ENCODE measurements at places on chromosomes 7 and 10. TPM values are rescaled to one million over a fixed set of nuclear protein-coding genes. Genes with fewer than 3 reads are reported as not detected.
A peak's percentile ranks its signal among the peaks of the same experiment; 100 is the strongest.

GRCh38 chr7:99457650-99458493, 8.1 kb downstream of the ATP5MF start:
- no peak overlapping the region for H3K4me3 ChIP-seq
- H3K27ac ChIP-seq = no peak overlapping the region
- H3K27me3 ChIP-seq = no peaks in the 10 kb centered on the region
- H3K36me3 ChIP-seq = peaks cover 32% of the 10 kb centered on the region
- no peak for DNase-seq
- H3K4me1 ChIP-seq = no peaks in the 10 kb centered on the region

DNA sequence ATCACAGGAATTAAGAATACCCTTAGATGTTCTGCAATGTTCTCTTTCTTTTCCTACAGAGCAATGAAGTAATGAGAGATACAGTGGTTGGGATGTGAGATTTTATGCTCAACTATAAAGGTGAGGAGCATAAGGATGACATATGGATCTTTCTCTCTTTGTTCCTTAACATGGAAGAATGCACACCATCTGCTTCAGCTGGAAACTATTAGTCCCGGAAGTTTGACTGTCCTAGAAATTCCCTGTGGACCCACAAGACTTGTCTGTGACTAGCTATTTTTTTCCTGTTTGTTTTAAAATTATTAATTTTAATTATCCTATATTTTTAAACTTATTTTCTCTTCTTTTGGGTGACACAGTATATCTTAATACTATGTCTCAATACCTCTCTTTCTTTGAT, 80.2 kb downstream of the DKK1 start:
- DNase-seq = no peak
- no peaks in the 10 kb centered on the region for H3K4me1 ChIP-seq
- H3K4me3 ChIP-seq = no peak overlapping the region
- no peak overlapping the region for H3K27ac ChIP-seq

DNA sequence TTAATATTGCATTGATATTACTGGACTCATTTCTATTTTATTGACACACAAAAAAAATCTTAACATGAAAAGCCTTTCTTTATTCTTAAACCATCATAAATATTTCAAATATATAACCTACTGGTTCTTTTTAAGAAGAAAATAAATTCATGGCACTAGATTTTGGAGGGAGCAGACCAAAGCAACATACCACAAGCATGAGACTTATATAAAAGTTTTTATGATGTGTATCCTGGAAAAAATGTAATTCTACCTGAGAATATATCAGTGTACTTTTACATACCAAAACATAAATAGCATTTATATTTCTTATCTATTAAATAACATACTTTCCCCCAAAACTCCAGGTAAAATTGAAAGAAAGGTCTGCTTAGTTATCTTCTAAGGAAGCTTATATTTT, 508.2 kb upstream of the SEMA3D start:
- no peak overlapping the region for H3K27ac ChIP-seq
- no peak for DNase-seq
- no peaks in the 10 kb centered on the region for H3K4me1 ChIP-seq
- H3K36me3 ChIP-seq = no peaks in the 10 kb centered on the region
- no peak overlapping the region for H3K4me3 ChIP-seq
- H3K27me3 ChIP-seq = no peaks in the 10 kb centered on the region

DNA sequence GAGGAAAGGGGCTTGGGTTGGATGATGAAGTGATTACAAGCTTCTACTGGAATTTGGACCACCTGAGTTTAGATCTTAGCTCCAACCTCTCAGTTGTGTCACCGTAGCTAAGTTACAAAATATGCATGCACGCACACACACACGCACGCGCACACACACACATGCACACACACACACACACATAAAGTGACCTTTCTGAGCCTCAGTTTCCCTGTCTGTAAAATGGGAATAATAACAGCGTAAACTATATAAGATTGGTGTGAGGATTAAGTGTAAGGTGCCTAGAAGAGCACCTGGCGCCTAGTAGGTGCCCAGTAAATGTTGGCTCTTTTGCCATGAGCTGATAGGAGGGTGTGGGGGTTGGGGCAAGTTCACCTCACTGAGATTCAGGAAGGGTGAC, 12.6 kb upstream of the AQP1 start:
- no peak for DNase-seq
- H3K4me3 ChIP-seq = no peak overlapping the region
- H3K4me1 ChIP-seq = no peaks in the 10 kb centered on the region
- H3K27me3 ChIP-seq = peaks cover 19% of the 10 kb centered on the region
- no peak overlapping the region for H3K27ac ChIP-seq

- peak; percentile 60 for DNase-seq
- no peaks in the 10 kb centered on the region for H3K27me3 ChIP-seq
- peaks cover 31% of the 10 kb centered on the region for H3K4me1 ChIP-seq
- H3K4me3 ChIP-seq = no peak overlapping the region
Measured at GRCh38 chr10:73886085-73886529, 11.8 kb upstream of the CAMK2G start.

- H3K4me1 ChIP-seq = peaks cover 11% of the 10 kb centered on the region
- no peak overlapping the region for H3K4me3 ChIP-seq
- no peaks in the 10 kb centered on the region for H3K27me3 ChIP-seq
- no peak overlapping the region for H3K27ac ChIP-seq
Measured at GRCh38 chr10:29881336-29881771, 178.0 kb downstream of the JCAD start.

DNA sequence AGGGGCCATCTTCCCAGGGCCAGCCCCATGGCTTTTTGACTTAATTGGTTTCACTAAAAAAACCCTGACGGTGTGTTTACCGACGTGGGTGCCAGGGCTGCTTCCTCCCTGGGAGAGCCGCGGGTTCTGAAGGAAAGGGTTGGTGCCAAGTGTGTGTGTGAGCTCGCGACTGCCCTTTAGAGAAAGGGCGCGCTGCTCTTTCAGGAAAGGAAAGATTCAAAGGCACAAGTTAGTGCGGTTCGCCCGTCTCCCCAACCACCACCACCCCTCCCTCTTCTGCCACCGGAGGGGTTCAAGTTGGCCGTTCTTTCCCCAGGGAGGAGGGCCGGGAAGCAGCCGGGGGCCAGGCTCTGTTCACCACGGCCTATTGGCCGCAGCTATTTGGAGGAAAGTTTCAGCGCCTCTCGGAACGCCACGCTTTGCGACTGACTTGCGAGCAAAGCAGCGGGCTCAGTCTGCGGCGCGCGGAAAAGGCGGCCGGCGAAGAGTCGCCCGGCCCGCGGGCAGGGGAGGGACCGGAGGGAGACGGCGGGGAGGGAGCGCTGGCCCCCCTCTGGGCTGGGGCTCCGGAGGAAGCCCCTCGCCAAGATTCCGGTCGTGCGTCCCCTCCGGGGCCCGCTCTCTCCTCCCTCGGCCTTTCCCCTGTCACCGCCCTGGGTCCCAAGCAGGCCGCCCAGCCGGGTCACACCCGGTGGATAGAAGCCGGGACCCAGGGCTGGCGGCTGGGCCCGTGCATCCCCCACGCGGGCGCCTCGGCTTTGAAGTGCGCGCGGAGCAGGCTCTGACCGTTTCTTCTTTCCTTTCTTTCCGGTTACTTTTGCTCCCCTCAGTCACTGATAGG, 165.9 kb upstream of the PPP1R3A start:
- peaks cover 23% of the 10 kb centered on the region for H3K4me1 ChIP-seq
- peak; percentile 21 for DNase-seq
- peaks cover 28% of the 10 kb centered on the region for H3K27me3 ChIP-seq
- H3K4me3 ChIP-seq = peak overlapping the region; percentile 87
- H3K27ac ChIP-seq = no peak overlapping the region

DNA sequence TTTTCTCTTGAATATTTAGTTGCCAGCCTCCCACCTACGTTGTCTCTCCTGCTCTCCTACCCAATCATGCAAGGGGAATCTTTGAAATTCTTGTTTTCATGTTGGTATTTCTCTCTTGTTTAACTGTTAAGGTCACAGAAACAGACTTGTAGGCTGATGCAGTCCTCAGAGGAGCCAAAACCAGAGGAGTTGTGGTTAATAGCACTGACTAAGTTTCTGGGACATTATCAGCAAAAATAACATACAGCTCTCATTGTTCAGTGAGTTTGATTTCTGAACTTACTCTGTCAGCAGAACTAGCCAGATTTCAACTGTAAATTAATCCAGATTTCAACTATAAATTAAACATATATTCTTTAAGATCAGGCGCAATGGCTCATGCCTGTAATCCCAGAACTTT, 11.1 kb upstream of the CUL1 start:
- no peaks in the 10 kb centered on the region for H3K4me1 ChIP-seq
- no peak overlapping the region for H3K27ac ChIP-seq
- peak; percentile 74 for DNase-seq
- no peak overlapping the region for H3K4me3 ChIP-seq
- no peaks in the 10 kb centered on the region for H3K36me3 ChIP-seq
- peaks cover 3% of the 10 kb centered on the region for H3K27me3 ChIP-seq

GRCh38 chr7:50217821-50218281, 86.7 kb upstream of the IKZF1 start:
- H3K27ac ChIP-seq = no peak overlapping the region
- no peaks in the 10 kb centered on the region for H3K36me3 ChIP-seq
- no peaks in the 10 kb centered on the region for H3K27me3 ChIP-seq
- H3K4me3 ChIP-seq = no peak overlapping the region

Gene ABLIM1
- 70.0 TPM for total RNA-seq

Gene JAZF1
- 20.1 TPM for total RNA-seq

Gene UNCX
- total RNA-seq = not detected

Data from astrocyte (in vitro differentiated cells and primary cell).